ENCODE measurements at places on chromosomes 6 and 20.

GRCh38 chr6:41683273-41683522 lies 44.9 kb downstream of the MDFI start:
- no peak for DNase-seq

DNA sequence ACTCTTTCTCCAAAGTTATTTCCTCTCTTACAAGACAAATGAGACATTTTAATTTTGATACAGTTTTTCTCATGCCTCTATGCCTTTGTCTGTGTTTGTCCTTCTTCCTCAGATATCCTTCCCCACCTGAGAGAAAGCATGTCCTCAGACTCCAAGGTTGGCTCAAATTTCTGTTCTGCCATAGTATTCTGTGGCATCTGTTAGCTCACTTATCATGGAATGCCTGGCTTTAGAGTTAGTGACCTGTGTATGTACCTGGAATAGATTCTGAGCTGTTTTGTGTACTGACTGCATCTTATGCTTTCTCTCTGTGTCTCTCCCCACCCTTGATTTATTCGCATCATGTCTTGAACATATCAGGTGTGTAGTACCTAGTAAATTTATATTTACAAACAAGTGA lies 90.0 kb downstream of the CENPW start:
- DNase-seq: no peak

GRCh38 chr20:15610787-15611186 lies 962.5 kb downstream of the KIF16B start:
- no peak for DNase-seq

DNA sequence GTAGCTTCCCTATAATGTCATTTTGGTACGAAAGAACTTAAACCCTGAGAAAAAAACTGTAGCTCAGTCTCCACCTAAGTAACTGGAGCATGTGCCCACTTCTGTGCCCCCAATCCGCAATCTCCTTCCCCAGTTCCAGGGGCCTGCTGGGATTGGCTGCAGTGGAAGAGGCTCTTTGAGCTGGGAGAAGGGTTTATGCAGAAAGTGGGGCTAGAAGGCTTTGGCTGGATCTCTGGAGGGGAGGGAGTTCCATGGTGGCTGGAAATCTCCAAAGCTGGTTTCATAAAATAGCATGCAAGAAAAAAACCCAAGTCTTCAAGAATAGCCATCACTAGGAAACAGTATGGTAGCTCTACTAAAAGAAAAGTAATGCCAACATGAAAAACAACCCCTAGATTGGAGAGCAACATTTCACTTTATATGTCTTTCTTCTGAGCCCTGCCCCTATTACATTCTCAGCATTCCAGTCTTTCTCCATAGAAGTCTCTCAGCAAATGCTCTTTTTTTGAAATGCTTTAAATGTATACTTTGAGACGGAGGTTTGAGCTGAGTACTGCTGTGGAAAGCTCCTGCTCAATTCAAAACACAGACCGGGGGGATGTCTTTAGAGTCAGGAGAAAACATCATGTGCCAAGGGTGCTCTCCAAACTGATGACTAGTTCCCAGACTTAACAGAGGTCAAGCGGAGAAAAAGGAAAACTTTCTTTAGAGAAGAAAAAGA lies 36.0 kb upstream of the FOXO3 start:
- no peak for DNase-seq

DNA sequence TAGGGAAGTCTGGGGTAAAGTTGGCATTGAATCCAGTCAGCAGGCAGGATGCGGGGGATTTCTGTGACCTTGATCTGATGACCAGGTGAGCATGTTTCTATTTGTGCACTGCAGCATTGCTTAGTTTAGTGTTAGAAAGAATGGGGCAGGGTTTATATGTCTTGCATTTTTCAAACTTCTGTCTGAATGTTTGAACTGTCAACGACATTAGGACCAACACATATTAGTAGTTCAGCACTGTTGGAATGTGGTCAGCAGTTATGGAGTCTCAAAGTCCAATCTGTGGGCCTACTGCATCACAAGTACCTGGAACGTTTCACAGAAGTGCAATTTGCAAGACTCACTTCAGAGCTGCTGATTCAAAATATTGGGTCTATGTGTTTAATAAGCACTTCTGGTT lies 276.6 kb upstream of the BMP2 start:
- DNase-seq: no peak

GRCh38 chr6:35522660-35523658 lies 10.3 kb upstream of the TULP1 start:
- DNase-seq: peak; percentile 42

DNA sequence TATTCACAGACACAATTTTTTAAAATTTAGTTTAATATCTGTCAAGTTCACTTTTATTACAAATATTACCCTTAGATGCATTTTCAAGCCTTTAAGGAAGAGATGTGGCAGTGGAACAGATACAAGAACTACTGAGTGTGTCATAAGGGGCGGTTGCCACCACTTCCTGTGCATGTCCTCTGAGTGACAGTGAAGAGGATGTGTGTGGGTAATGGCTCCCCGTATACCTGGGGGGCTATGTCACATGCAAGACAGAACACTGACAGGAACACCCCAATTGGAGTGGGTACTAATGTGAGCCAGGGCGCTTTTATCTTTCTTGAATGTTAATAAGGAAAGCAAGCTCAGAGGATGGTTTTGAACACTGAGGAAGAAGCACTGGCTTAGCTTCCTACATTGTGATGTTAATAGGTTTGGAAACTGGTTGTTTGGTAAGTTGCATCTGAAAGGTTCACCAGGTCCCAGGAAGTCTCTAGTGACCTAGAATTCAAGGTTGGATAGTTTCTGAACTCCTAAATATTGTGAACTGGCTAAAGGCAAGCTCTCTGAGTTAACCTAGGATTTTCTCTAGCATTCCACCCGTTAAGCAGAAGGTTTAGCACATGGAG lies 83.4 kb upstream of the ASF1A start:
- no peak for DNase-seq

- DNase-seq: no peak
Measured at GRCh38 chr6:98241630-98242029, 592.7 kb upstream of the POU3F2 start.

DNA sequence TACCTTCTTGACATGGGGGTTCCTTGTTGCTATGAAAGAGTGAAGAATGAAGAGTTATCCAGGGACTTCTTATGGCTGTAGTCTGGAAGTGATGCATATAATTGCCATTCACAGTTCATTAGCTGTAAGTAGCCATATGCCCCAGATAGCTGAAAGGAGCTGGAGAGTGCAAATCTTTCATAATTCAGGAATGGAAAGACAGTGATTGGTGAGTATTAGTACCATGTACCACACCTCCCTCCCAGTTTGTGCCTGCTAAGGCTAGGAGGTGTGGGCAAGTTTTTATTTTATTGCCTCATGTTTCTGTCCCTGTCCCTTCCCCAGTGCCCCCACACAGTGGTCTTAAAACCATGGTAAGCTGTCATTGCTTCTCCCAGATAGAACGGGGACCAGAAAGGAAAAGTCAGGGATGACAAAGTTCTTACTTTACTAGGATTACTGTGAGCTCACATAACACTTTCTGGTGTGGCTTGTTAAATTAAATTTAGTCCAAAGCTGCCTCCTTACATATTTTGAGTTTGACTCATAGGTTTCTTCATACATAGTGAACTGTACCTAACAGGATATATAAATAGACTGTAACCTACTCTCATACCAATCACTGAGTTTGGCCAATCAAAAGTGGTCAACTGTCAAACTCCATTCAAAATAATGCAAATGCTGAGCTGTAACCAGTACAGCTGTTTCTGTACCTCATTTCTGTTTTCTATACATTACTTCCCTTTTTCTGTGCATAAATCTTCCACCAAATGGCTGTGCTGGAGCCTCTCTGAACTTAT lies 119.4 kb downstream of the RFPL4B start:
- DNase-seq: no peak

DNA sequence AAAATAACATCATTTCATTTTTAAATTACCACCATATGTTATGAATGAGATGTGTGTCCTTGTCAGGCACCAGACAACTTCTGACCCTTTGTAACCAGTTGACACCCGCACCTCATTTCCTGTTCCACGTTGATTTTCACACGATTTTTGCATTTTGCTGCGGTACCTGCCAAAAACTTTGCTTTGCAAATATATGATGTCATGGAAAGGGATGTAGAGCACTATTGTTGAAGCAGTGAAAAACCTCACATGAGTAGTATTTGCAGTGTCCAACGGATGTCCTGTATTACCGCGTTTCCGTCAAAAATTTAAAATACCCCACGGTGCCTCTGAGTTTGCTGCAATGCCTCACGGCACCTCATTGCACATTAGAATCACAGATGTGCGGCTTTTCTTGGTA lies 115.6 kb downstream of the MTHFD1L start:
- DNase-seq: no peak

DNA sequence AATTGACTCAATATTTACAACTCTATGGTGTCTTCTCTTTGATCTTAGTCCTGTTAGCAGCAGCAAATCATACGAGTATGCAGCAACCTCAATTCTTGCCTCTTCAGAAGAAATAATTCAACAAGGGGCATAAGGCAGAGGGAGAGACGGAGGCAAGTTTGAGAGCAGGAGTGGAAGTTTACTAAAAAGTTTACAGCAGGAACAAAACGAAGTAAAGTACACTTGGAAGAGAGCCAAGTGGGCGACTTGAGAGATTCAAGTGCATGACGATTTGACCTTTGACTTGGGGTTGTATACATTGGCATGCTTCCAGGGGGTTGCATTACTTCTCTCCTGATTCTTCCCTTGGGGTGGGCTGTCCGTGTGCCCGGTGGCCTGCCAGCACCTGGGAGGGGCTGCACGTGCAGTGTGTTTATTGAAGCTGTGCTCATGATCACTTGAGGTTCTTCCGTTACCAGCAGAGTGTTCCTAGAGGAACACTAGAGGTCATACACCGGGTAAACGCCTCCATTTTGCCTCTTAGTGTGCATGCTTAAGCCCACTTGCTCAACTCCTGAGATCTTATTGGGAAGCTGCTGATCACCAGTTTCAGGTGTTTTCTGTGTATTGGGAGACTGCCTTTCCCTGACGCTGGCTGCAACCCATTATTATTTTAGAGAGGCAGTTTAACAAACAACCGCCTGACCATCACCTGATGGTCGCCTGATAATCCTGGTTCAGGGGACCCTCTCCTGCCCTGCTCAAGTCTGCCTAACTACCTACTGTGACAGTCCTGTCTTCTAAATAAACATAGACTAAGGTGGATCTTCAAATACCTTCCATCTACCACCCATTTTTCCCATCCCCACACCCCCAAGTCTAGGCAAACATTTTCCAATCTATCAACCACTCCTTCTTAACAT lies 172.4 kb upstream of the MYLIP start:
- no peak for DNase-seq

DNA sequence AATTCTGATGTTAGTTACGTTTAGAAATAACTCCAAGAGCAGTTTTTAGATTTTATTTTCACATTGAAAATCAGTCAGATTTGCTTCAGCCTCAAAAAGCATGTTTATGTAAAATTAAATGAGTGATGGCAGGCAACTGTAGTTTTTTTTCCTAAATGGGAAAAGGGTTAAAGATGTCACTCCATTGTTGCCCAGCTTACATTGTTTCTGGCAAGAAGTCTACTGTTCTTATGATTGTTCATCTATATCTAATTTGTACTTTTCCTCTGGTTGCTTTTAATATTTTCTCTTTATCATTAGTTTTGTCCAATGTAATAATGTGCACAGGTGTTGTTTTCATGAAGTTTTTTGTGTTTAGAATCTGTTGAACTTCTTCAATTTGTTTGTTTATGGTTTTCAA lies 6.7 kb upstream of the TTK start:
- DNase-seq: no peak

GRCh38 chr6:21164768-21165326 lies 428.7 kb upstream of the SOX4 start:
- no peak for DNase-seq

DNA sequence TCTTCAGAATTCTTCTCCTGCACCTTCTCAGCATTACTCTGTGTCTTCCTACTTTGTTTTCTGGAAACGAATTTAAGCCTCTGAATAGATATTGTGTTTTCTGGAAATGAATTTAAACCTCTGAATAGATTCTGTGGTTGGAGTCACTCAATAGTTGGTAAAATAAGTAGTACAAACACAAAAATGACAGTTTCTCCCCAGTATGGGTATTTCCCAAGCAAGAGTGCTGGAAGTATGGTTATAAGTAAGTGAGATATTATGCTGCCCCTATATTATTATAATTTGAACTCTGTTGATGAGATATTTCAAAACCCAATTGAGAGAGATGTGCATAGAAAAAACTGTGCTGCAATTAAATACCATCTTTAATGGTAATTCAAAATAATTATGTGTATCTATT lies 94.9 kb downstream of the TINAG start:
- no peak for DNase-seq

- DNase-seq: no peak
Measured at GRCh38 chr6:140051521-140052512, 677.4 kb upstream of the CITED2 start.

Data from NCI-H345 (cell line).